ENCODE measurements at places on chromosomes 6 and 20.

DNA sequence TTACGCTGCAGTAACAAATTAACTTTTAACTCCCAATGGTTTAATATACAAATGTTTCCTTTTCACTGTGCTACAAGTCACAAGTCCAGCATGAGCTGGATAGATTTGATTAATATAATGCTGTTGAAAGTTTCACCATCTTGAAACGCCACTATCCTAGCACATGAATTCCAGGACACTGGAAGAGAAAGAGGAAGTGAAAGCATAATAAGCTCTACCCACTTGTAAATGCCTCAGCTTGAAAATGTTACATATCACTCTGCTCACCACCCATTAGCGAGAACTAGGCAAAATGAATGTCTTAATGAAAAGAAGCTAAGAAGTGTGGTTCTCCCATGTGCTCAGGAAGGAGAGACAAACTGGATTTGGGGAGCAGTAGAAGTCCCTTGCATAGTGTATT is 46.9 kb downstream of the PCSK2 start:
- DNase-seq = no peak

- no peak for DNase-seq
Measured at GRCh38 chr6:5276581-5276980, 15.3 kb downstream of the FARS2 start.

GRCh38 chr20:40160097-40160550 is 528.9 kb downstream of the MAFB start:
- peak; percentile 71 for DNase-seq

DNA sequence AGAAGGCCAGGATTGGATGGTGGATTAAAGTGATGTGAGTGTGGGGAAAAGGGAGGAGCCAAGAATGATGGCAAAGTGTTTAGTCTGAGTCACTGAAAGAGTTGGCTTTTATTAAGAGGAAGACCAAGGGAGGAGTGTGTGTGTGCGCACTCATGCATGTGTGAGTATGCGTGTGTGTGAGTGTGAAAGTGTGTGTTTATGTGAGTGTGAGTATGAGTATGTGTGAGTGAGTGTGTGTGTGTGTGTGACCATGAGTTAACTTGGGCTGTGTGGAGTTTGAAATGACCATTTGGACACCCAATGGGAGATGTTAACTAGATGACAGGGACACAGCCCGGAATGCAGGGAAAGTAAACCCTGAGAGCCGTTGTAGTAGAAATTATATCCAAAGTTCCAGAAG is 57.6 kb upstream of the EYA2 start:
- no peak for DNase-seq

- DNase-seq = no peak
Measured at GRCh38 chr6:41502917-41503671, 43.1 kb upstream of the FOXP4 start.

- DNase-seq = no peak
Measured at GRCh38 chr6:67467341-67467740, 1167.7 kb upstream of the ADGRB3 start.

GRCh38 chr6:112382778-112383177 is 35.6 kb downstream of the RFPL4B start:
- DNase-seq = no peak

DNA sequence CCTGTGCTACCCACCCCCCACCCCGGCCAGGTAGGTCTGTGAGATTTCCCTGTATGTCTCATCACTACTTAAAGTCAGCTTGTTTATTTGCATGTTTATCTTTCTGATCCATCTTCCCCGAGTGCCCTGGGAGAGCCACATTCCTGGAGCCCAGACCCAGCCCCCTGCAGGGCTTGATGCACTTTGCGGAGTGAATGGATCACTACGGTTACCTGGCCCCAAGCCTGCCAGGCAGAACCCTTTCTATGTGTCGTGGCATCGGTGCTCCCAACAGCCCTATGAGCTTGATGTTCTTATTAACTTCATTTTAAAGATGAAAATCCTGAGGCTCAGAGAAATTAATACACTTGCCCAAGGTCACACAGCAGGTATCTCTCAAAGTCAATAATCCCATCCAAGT is 13.6 kb upstream of the SLCO4A1 start:
- no peak for DNase-seq
